SIG-M5 (cell line): ENCODE measurements at places on chromosomes 3 and 15.

GRCh38 chr3:155880286-155880685 is 9.8 kb downstream of the GMPS start:
- no peak for DNase-seq

GRCh38 chr15:71465131-71465955 is 345.0 kb upstream of the NR2E3 start:
- no peak for DNase-seq

- no peak for DNase-seq
Observed at GRCh38 chr3:86849991-86850390, 141.0 kb downstream of the VGLL3 start.

GRCh38 chr3:46280105-46280797 is 38.0 kb downstream of the CCR3 start:
- DNase-seq, result no peak

DNA sequence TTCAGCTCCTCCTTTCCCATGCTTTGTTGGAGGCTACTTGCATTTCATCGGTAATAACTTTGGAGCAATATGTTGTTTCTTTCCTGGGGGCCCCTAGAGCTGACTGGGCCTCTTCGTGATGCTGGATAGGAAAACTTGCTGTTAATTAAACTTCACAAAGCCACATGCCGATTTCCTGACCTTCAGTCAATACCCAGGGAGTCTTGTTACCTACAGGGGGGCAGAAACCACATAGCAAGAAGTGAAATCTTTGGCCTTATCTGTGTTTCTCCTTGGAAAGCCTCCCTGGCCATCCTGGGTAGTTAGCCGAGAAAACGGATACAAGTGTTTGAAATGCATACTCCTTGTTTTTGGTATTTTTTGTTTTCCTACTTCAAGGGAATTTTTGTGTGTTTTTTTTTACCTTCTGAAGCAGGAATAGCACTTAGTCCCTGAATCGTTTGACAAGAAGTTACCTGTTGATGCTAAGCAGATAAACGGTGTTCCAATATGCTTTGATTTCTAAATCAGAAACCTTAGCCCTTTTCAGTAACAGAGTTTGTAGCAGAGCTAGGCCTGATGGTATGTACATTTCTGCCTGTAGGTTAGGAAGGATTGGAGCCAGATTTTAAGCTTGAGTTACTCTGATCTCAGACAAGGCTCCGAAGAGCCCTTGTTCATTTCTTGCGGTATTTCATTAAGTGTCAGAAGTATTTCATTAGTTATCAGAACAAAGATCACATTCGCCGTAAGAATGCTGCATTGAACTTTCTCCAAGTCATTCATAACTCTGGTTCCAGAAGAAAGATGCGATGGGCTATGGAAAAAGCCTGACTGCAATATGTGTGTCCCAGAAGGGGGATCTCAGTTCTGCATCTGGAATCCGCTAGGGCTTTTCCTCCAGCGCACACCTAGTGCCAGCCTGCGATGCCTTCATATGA is 111.5 kb downstream of the THSD4 start:
- no peak for DNase-seq

DNA sequence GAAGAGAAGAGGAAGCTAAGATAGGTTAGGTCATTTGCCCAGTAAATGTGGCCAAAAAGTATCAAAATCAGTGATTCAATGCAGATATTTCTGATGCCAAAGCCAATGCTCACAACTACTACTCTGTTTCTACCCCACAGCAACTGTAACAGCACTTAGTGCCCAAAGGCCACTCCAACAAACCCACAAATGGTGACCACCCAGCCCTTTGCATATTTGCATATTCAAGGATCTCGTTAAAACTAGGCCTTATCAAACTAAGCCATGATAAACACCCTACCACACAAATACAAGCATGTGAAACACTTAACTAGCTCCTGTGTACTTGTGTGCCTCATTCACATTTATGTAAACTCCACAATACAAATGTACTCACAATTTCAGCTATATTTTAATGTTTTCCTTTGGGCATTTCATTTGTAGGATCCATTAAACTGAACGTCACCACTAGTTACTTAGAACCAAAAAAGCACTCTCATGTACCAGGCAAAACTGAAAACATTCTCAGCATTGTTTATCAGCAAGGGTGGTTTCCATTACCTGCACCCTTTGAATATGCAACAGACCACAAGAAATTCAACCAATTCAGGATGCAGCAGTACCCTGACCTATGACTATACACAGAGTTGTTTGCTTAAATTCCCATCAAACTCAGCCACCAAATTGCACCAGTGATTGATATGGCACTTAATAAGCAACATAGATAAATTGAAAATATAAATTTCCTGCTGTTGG is 111.2 kb upstream of the STT3B start:
- no peak for DNase-seq

GRCh38 chr3:141561426-141562034 is 74.7 kb downstream of the RASA2 start:
- DNase-seq, result no peak

DNA sequence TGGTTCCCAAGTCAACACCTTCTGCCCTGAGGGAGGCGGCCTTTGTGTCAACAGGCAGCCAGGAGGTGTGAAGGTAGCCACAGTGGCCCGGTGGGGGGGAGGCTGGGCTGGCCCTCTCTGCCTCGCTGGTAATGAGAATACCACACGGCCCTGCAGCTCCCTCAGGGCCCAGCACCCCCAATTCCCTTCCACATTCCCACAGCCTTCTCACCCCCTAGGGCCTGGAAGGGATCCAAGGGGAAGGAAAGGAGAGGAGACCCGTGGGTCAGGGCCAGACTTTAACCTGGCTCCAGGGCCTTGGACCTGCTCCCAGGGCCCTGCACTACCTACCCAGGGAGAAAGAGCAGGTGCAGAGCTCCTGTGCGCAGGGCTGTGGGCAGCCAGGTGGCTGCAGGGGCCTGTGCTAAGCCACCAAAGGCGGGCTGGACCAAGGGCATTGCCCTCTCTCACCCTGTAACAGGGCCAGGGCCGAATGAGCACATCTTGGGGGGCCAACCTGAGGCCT is 8.7 kb upstream of the MESP2 start:
- DNase-seq, result no peak

- no peak for DNase-seq
Observed at GRCh38 chr3:134904241-134904771, 109.2 kb downstream of the EPHB1 start.

DNA sequence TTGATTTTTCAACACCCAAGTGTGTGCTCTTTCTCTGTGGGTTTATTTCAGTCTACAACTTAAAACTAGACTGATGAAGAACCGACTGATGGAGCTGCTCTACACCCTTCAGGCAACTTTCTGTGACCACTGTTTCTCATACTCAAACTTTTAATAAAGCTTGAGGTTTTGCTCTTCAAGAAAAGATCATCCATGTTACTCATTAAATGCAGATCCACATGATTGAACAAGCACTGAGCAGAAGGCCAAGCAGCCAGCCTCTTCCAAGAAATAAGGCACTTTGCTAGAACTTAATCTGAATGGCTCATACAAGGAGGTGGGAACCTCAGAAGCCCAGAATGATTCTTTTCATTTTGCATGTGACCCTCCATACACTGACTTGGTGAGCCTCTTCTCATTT is 8.7 kb downstream of the SLC27A2 start:
- no peak for DNase-seq

- DNase-seq, result no peak
Observed at GRCh38 chr3:48601622-48601994, 6.5 kb upstream of the COL7A1 start.

- no peak for DNase-seq
Observed at GRCh38 chr3:73530022-73530396, 94.7 kb downstream of the PDZRN3 start.

GRCh38 chr15:35505141-35505540 is 40.8 kb downstream of the DPH6 start:
- DNase-seq, result no peak

- no peak for DNase-seq
Observed at GRCh38 chr15:25877681-25878080, 14.6 kb upstream of the ATP10A start.

DNA sequence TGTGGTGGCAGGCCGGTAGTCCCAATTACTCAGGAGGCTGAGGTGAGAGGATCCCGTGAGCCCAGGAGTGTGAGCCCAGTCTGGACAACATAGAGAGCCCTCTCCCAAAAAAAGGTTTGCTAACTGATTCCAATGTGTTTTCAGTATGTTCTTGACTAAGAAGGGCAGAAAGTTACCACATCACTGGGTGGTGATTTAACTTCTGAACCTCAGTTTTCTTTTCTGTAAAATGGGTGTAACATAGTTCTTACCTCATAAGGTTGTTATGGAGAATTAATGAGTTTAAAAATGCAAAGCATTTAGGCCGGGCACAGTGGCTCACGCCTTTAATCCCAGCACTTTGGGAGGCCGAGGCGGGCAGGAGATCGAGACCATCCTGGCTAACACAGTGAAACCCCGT is 28.5 kb upstream of the RAF1 start:
- DNase-seq, result no peak

GRCh38 chr3:59845386-59845785 is 795.6 kb upstream of the CFAP20DC start:
- DNase-seq, result no peak

DNA sequence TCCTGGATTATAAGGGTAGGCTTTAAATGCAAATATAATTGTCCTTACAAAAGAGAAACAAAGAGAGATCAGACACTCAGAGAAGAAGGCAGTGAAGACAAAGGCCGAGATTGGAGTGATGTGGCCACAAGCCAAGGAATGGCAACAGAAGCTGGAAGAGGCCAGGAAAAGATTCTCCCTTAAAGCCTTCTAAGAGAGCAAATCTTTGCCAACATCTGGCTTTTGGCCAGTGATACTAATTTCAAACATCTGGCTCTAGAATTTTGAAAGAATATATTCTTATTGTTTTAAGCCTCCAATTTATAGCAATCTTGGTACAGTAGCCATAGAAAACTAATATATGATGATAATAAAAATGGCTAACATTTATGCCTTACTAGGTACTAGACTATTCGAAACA is 615.8 kb upstream of the ZNF385D start:
- no peak for DNase-seq

- no peak for DNase-seq
Observed at GRCh38 chr3:42290966-42291714, 25.2 kb upstream of the CCK start.

DNA sequence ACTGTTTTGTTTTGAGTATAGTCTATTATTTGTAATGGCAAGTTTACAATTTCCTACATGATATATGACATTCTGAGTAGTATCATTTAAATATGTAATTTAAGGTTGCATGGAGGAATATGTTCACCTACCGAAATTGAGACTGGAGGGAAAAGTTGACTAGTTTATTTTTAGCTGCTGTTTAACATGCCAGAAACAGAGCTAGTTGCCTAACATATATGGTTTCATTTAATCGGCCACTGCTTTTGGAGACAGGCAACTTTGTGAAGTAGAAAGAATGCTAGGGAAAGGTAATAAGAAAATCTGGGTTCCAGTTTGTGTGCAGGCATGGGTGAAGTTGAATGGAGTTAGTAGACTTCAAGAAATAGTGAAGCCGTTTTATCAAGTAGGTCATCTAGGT is 342.1 kb upstream of the CBLB start:
- DNase-seq, result no peak

DNA sequence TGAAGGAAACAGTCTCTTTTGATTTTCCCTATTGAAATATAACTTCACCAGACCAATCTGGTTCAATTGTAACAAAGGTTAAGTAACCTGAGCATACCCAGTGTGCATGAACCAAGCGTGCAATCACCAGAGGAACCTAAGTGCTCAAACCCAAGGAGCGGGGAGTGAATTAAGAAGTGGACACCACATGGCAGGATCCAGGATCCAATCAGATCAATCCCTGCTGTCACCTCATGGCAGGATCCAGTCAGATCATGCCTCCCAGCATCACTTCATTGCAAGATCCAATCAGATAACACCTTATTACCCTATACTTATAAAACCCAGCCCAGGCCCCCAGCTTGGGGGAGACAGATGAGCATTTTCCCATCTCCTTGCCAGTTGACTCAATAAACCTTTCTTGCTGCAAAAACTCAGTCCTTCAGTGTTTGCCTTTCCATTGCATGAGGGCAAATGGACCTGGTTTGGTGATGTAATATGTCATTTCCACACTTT is 38.9 kb upstream of the RNU6-1 start:
- no peak for DNase-seq

- no peak for DNase-seq
Observed at GRCh38 chr3:149592758-149593240, 65.0 kb downstream of the WWTR1 start.

DNA sequence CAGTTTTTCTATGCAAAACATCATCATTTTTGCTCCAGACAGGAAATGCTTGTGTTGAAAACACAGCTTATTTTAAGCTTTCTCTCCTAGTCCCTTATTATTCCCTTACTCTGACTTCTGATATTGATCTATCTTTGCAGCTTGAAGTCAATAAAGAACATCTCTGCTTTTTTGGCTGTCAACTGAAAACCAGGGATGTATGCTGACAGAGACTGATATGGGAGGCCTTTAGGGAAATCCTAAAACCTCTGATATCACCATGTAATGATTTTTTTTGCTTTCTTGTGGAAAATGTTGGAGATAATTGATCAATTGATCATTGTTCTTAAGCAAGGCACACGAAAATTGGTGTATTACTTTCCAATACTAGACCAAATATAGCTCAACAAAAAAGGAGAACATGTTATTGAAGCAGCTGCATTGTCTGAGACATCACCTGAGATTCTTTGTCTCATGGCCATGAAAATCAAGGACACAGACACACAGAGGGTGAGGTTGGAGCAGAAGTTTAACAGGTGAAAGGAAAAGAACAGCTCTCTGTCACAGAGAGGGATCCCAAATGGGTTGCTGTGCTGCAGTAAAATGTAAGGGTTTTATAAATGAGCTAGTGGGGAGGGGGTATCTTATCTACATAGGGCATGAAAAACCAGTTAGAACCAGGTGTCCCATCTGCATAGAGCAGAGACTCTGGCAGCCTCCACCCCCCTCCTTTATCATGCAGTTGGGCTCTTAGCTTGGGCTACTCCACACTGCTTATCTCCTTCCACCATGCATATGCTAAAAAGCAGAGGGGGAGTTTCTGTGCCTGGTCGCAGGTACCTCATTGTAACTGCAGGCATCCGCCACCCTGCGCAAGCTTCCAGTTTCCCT is 17.0 kb upstream of the SENP7 start:
- DNase-seq, result no peak

DNA sequence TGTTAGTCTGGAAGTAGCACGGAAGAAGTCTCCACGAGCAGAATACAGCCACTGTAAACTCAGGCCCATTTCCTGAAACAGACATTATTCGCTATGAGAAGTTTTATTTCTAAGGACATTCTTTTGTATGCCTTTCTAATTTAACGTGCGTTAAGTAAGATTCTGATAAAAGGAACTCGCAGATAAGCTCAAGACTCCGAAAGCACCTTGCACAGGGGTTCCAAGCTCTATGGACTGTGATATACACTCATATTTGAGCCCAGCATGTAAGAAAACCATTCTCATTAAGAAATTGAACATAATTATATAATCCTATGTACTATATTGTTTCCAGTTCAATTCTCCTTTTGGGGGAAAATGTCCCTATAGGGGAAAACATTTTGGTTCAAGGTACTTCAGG is 28.4 kb downstream of the TFRC start:
- no peak for DNase-seq

DNA sequence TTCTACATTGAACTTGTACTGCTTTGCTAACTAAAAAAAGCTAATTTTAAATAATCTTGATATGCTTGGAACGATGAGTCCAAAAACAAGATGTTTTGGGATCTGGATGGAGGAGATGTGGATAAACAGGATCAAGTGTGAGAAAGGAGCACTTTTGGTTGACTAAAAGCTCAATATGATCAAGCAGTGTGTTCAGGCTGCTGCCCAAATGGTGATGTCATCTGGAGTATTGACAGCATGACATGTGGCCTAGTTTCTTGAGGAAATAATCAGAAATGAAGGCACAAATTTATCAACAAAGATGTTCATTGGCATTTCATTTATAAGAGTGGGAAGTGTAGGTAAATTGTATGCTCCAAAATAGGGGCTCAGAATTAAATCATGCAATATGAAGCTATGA is 161.2 kb downstream of the SOX2 start:
- DNase-seq, result no peak

GRCh38 chr3:33355611-33356010 is 78.4 kb downstream of the FBXL2 start:
- DNase-seq, result no peak
